ENCODE measurements at places on chromosomes 6 and 20.

- no peak for DNase-seq
Observed at GRCh38 chr6:163648868-163649267, 234.3 kb downstream of the QKI start.

- DNase-seq: no peak
Observed at GRCh38 chr6:23367311-23367710, 758.7 kb upstream of the NRSN1 start.

- no peak for DNase-seq
Observed at GRCh38 chr6:30260036-30260504, 46.9 kb upstream of the TRIM26 start.

- DNase-seq: no peak
Observed at GRCh38 chr6:17525637-17526036, 74.5 kb upstream of the FAM8A1 start.

- DNase-seq: no peak
Observed at GRCh38 chr6:30768634-30769087, 24.3 kb upstream of the IER3 start.

- DNase-seq: no peak
Observed at GRCh38 chr6:126113261-126113660, 126.9 kb downstream of the TRMT11 start.

- peak; percentile 8 for DNase-seq
Observed at GRCh38 chr6:77292564-77293546, 170.4 kb downstream of the HTR1B start.

- peak; percentile 75 for DNase-seq
Observed at GRCh38 chr6:28657769-28658465, 132.2 kb downstream of the GPX5 start.

GRCh38 chr6:19303383-19303782 lies 533.8 kb upstream of the ID4 start:
- no peak for DNase-seq

GRCh38 chr6:47478233-47479139 lies 897 bp downstream of the CD2AP start:
- DNase-seq: no peak

DNA sequence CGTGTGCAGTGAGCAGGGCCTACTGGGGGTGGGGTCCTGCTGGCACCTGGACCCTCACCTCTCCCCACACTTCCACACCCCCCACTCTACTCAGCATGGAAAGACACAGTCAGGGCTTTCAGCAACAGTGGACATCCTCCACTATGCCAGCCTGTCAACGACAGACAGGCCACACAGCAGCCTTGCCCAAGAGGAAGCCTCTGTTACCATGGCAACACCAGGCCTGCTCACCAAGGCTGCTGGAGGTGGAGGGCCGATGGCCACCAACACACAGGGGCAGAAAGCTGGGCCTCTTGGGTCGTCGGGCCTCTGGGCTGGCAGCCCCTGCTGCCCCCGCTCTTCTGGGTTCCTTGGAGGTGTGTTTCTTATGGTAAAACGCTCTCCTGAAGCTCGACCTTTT lies 13.6 kb downstream of the BNIP5 start:
- no peak for DNase-seq

- peak; percentile 62 for DNase-seq
Observed at GRCh38 chr6:10411971-10412460, 2.9 kb downstream of the TFAP2A start.

DNA sequence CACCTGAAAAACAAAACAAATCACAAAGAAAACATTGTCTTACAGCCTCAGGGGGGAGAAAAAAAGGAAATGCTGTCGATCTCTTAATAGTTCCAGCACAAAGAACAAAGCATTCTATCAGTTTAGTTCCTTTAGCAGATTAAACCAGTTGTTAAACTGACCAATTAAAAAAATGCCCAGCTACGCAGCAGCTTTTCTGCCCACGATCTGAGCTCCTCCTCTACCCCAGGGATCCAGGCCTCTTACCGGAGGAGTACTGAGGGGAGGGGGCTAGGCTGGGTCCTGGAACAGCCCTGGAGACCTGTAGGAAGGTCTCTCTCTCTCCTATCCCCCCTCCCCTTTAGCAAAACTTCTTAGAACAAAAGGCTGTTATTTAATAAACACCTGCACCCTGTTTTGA lies 13.4 kb downstream of the PTK7 start:
- no peak for DNase-seq

GRCh38 chr20:4455301-4455701 lies 266.4 kb upstream of the PRND start:
- no peak for DNase-seq

DNA sequence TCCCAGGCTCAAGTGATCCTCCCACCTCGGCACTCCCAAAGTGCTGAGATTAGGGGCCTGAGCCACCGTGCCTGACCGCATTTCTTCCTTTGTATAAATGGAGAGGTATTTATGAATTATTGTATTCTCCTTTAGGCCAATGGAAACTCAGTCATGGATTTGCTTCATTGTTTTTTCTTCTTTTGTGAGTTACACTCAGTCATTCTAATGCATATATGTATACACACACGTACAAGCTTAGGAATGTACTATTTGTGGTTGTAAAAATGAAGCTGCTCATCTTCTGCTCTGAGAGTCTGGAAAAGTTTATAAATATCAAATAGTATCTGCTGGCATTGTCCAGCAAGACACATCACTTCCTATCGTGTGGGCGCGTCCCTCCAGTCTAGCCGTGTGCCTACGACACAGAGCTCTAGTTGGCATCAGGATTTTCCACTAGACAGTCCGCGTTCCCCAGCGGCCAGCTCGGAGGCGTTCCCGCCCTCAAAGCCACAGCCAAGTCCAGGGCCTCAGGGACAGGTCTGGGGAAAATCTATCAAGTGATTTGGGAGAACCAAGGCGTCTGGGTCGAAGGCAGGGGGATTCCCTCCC lies 215.2 kb downstream of the NFATC2 start:
- peak; percentile 81 for DNase-seq

GRCh38 chr20:25278636-25279361 lies 30.9 kb downstream of the PYGB start:
- no peak for DNase-seq

- no peak for DNase-seq
Observed at GRCh38 chr6:77019081-77019480, 444.2 kb downstream of the HTR1B start.

DNA sequence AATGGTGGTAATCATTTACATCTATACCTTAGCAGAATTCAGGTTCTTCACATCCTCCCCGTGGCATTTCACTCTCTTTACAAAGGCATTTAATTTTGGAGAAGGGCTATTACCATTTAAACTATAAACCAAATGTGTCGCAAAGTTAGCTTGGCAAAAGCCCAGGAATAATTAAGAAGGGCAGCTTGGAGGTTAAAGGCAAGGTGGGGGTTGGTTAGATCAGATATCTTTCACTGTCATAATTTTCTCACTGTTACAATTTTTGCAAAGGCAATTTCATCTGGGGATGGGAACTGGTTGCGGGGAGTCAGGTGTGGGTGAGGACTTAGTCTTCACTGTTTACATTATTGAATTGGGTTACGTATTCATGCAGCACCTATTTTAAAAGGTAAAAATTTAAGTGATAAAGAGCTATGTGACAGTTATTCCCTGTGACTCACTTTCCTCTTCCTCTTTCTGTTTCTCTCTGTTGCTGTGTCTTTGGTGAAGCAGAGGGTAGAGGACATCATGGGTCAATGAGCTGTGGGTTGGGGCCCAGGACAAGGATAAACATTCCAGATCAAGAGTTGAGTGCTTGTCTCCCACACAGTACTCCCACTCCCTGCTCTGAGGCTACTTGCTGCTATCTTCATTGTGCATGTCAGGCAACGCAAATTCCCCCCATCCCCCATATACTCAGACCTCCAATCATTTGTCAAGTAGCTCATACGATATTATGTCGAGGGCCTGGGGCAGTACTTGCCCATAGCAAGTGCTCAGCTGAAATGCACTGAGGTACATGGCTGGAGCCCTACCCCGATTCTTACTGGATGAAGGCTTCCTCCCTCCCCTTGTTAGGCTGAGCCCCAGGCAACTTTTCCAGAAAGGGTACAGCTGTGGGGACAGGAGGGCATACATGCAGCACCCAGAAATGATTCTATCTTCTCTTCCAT lies 223.1 kb upstream of the MYLIP start:
- no peak for DNase-seq

- DNase-seq: no peak
Observed at GRCh38 chr6:53989504-53989903, 121.7 kb upstream of the MLIP start.

DNA sequence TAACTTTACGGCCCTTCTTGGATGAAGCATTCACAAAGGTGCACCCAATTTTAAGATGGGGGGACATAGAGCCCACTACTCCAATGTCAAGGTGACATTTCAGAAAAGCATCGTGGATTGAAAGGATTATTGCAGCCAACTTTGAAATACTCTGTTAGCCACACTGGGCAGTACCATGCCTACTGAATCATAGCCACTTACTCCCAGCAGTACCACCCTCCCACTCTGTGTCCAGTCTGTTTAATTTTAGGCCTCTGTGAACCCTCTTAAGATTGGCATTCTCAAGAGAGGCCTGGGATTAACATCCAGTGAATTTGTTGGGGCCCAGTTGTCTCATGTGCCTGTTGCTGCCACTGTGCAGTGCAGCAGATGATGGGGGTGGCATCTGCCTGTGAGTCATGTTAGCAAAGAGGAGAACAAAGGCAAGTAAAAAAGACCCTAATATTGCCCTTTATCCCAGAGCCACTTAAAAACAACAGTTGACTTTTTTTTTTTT lies 11.2 kb upstream of the HDAC2 start:
- DNase-seq: no peak

DNA sequence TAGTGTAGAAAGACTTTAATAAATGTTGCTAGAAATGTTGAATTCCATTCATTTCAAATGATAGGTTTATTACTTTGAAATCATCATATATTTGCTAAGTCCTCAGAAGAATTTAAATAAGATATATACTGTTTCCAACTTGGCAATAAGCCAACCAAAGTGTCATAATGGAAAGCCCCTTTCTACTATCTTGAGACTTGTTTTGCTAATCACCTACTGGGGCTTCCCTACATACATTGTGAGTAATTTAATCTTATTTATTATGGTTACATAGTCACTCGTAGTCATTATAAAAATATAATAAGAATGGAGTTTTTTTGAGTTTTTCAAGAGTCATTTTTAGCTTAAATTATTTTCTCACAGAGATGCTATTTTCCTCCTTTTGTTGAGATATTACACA lies 20.7 kb downstream of the COL19A1 start:
- DNase-seq: no peak

GRCh38 chr6:169990095-169991030 lies 238.9 kb downstream of the ERMARD start:
- DNase-seq: no peak

DNA sequence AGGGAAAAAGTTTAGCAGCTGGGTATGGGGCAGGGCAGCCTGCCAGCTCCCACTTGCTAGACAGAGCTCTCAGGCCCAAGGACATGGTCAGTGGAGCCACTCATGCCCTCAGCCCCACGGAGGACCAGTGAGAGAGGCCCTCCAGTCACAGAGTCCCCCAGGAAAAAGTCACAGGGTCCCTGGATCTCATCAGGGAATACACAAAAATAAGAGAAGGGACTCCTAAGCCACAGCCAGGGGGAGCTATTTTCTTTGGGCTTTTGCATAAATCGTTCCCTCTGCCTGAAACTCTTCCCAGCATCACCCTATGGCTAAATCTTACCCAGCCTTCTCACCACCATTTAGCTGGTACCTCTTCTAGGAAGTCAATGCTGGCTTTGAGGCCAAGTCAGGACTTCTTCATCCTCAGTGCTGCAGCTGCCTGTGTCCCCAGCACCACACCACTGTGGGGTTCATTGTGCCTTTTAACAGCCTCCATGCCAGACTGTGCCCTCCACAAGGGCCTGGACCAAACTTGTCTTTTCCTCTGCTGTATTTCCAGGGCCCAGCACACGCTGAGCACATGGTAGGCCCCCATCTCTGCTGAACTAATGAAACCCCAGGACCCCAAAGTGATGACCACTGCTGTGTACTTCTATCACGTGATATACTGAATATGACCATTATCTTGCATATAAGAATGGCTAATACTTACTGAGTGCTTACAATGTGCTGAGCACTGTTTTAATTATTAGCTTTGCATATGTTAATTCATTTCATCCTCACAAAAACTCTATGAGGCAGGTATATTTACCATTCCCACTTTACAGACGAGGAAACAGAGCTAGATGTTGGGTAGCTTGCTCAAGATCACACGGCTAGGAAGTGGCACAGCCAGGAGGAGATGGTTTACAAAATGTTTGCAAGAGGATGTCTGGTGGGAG lies 2.0 kb downstream of the ZNF335 start:
- peak; percentile 61 for DNase-seq

DNA sequence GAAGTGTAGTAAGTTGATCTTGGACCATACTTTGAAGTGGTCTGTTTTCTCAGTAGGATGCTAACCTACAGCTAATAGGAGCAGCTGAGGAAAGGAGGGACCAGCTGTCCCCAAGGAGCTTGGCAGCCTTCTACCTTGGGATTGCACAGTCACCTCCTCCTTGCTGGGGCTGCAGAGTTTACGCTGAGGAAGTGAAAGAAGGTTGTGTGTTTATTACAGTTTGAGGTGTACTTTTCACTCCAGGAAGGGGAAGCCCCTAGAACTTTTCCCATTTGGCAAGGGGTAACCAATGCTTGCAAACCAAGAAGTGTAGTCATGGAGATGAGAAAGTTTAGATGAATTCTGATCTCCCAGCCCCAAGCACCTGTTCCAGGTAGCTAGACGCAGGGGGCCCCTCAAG lies 58.8 kb downstream of the BMP6 start:
- DNase-seq: no peak

DNA sequence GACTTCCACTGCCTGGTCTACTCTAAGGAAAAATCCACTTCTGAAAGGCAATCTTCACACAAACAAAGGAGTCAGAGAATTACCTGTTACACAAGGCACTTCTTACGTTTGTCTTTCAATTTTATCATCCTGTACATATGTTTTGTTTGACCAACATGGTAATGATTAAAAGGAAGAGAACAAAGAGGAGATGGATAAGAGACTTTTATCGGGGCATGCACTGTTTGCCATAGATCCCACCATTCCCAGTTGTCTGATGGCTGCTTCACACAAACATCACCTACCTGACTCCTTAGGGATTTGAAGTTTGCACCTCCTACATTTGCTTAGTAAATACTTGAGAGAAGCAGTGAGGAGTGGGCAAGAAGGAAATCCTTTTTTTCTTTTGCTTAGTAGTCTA lies 87.1 kb downstream of the BFSP1 start:
- DNase-seq: no peak

- no peak for DNase-seq
Observed at GRCh38 chr20:42852691-42853090, 337.0 kb downstream of the PTPRT start.

DNA sequence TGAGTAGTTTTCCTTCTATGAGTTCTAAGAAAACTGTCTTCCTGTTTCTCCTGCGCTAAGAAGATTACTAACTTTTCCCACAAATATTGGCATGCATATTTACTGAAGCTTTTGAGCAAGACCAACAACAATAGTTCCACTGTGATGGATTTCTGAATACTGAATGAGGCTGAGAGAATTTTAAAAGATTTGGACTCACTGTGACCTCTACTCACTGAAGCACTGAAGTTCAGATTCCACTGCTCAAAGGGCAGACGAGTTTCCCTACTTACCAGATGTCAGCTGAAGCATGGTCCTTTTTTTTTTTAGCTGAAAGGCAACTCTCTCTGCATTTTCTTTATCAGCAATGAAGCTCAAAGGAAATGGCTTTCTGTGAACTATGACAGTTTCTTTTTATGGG lies 718.5 kb downstream of the RFPL4B start:
- DNase-seq: peak; percentile 11

- DNase-seq: no peak
Observed at GRCh38 chr20:24951536-24952083, 2.5 kb downstream of the CST7 start.
